Fibroblast of the aortic adventitia (primary cell): ENCODE measurements at places on chromosomes 11 and 22. TPM values are rescaled to one million over a fixed set of nuclear protein-coding genes. Genes with fewer than 3 reads are reported as not detected.

The OR2AG1 gene
- total RNA-seq, result not detected in 2 replicates

The GLYATL2 gene
- total RNA-seq, result 3.3 TPM in 1 of 2 replicates, not detected in the other

The OVOL1 gene
- not detected in 2 replicates for total RNA-seq

The FAM111B gene
- 0.41 and 42.9 TPM in 2 replicates for total RNA-seq

The SLC29A2 gene
- total RNA-seq, result 0.36 TPM in 1 of 2 replicates, not detected in the other

The NNMT gene
- 178 and 2,246 TPM in 2 replicates for total RNA-seq

The OR6A2 gene
- 0.27 and 0.33 TPM in 2 replicates for total RNA-seq

The RIMBP3C gene
- 0.49 and 0.63 TPM in 2 replicates for total RNA-seq

The OR56A1 gene
- total RNA-seq, result under 0.01 TPM in 1 of 2 replicates, not detected in the other

The ZNF280B gene
- 0.45 and 0.74 TPM in 2 replicates for total RNA-seq

The KRTAP5-8 gene
- not detected in 2 replicates for total RNA-seq

The PLEKHA7 gene
- 0.09 and 0.57 TPM in 2 replicates for total RNA-seq

The MMP12 gene
- not detected in 2 replicates for total RNA-seq

The APOC3 gene
- total RNA-seq, result not detected in 2 replicates

The P2RX3 gene
- total RNA-seq, result not detected in 2 replicates

The MOGAT2 gene
- not detected in 2 replicates for total RNA-seq

The C2CD3 gene
- 8.2 and 21.7 TPM in 2 replicates for total RNA-seq

The MYBPC3 gene
- total RNA-seq, result not detected in 2 replicates

The SMTNL1 gene
- not detected in 2 replicates for total RNA-seq

The APLNR gene
- not detected in 2 replicates for total RNA-seq

The RAPSN gene
- 0.09 TPM in 1 of 2 replicates, not detected in the other for total RNA-seq

The SEPTIN3 gene
- 0.65 TPM in 1 of 2 replicates, not detected in the other for total RNA-seq

The OR52I2 gene
- total RNA-seq, result not detected in 2 replicates

The SAA2 gene
- total RNA-seq, result not detected in 2 replicates

The MIOX gene
- total RNA-seq, result not detected in 2 replicates

The RIMBP3B gene
- 0.09 TPM in 1 of 2 replicates, not detected in the other for total RNA-seq

The CNGA4 gene
- total RNA-seq, result not detected in 2 replicates

The BATF2 gene
- 0.25 and 0.45 TPM in 2 replicates for total RNA-seq

The MTCH2 gene
- 88.1 and 187 TPM in 2 replicates for total RNA-seq

The CASP1 gene
- 12.3 and 21.0 TPM in 2 replicates for total RNA-seq

The BTG4 gene
- 0.36 TPM in 1 of 2 replicates, not detected in the other for total RNA-seq

The OMP gene
- total RNA-seq, result 1.1 TPM in 1 of 2 replicates, not detected in the other

The ISX gene
- not detected in 2 replicates for total RNA-seq

The CRYBA4 gene
- total RNA-seq, result not detected in 2 replicates

The HTR3B gene
- total RNA-seq, result not detected in 2 replicates

The PRR5 gene
- total RNA-seq, result 1.8 and 8.2 TPM in 2 replicates

The LINC01488 gene
- not detected in 2 replicates for total RNA-seq

The RAB30 gene
- total RNA-seq, result 11.7 and 25.9 TPM in 2 replicates

The KRTAP5-10 gene
- not detected in 2 replicates for total RNA-seq

The DSCAML1 gene
- not detected in 2 replicates for total RNA-seq

The GRM5 gene
- under 0.01 TPM in 1 of 2 replicates, not detected in the other for total RNA-seq
